ENCODE measurements at places on chromosomes 3 and 15.

DNA sequence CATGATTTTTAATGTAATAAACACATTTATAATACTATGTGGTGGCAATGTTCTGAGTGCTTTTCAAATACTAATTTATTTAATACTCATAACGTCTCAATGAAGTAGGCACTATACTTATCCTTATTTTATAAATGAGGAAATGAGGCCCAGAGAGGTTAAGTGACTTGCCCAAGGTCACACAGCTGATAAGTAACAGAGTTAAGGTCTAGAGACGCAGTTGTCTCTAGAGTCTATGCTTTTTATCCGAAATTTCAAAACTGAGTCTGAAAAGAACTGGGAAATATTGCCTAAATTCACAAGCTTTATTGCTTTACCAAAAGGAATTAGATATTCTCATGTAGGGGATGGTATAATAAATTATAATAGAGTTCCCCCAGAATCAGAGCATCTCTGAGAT is 31.4 kb upstream of the MAGEF1 start:
- DNase-seq: no peak

GRCh38 chr3:157237886-157238285 is 77.9 kb upstream of the CCNL1 start:
- DNase-seq: no peak

DNA sequence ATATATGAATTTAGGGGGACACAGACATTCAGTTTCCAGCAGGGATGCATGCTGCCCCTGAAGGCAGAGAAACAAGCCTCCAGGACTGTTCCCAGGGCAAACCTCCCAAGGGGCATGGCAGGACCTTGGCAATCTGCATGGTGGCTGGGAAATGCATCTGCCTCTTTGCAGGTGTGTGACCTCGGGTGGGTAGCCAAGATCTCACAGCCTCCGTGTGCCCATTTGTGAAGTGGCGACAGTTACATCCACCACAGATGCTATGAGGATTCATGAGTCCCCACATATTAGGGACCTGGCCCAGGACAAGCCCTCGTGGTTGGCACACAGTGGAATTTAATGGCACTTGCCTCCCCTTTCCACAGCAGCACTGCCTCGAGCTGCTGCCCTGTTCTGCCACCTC is 29.9 kb downstream of the SLC28A1 start:
- no peak for DNase-seq

- no peak for DNase-seq
These were observed 151.6 kb downstream of the BBX start for GRCh38 chr3:107674371-107674770.

DNA sequence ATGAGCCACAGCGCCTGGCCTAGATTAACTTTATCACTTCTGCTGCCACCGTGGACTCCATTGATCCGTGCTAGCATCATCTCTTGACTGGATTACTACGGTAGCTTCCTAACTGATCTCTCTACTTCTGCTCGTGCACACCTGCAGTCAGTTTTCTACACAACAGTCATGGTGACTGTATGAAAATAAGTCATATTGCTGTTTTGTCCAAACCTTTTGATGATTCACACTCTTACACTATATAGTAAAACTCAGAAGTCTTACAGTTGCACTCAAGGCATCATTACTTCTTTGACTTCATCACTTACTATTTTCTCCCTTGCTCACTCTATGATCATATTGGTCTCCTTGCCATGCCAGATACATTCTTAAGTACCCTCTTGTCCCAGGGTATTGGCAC is 10.1 kb downstream of the PDCD6IP start:
- DNase-seq: no peak
